Midbrain (tissue), 1 donor: ENCODE measurements at places on chromosomes 12 and 14.
A peak's percentile ranks its signal among the peaks of the same experiment; 100 is the strongest.

DNA sequence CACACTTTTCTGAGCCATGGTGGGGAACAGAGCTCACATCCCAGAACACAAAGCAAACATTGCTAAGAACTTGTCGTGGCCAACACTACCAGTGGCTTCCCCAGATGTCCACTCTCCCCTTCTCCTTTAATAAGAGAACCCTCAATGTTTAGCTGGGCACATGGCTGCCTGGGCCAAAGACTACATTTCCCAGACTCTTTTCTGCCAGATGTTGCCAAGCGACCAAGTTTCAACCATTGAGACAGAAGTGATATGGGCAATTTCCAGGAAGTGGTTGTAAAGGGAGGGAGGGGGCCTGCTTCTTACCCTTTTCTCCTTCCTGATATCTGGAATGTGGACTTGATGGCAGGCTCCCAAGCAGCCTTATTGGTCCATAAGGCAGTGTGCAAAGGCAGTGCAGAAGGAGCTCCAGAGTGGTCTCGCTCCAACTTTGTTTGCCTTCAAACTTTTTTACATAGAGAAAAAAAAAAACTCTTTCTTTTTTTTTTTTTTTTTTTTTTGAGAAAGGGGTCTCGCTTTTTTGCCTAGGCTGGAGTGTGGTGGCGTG, 24.9 kb upstream of the JDP2 start:
- no peak for DNase-seq

- DNase-seq = no peak
These were observed 49.3 kb downstream of the FOXN3 start for GRCh38 chr14:89367779-89368120.

- DNase-seq = peak; percentile 84
These were observed 40.0 kb upstream of the SRSF5 start for GRCh38 chr14:69726761-69727511.

DNA sequence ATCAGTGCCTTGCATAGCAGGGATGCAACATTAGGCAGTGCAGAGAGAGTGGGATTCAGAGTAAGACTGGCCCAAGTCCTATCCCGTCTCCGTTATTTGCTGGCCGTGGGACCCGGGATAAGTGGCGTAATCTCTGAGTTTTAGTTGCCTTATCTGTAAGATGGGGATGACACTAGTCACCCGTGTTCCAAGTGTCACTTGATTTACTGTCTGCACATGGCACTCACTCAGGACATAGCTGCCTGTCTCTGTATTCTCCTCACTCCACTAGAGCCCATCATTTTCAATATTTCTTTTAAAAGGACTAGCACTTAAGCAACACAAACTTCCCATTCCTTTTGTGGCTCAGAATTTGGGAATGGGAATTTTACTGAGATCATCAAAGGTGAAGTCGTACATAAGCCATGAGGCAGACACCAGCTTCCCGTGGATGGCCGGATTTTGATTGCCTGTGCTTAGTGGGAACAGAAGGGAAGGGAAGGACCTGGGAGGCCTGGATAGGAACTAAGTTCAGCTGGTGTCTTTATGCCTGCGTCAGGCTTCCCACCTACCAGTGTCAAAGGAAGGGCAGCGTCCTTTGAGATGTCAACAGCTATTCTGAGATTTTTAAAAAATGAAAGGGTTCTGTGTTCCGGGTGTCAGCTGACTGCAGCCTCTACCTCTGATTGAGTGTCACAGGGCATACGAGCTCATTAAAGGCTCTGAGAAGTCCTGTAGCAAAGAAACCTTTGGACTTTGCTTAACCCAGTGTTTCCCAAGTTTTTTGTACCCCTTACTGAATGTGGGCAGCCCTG, 361.4 kb downstream of the CACNA1C start:
- DNase-seq = no peak

DNA sequence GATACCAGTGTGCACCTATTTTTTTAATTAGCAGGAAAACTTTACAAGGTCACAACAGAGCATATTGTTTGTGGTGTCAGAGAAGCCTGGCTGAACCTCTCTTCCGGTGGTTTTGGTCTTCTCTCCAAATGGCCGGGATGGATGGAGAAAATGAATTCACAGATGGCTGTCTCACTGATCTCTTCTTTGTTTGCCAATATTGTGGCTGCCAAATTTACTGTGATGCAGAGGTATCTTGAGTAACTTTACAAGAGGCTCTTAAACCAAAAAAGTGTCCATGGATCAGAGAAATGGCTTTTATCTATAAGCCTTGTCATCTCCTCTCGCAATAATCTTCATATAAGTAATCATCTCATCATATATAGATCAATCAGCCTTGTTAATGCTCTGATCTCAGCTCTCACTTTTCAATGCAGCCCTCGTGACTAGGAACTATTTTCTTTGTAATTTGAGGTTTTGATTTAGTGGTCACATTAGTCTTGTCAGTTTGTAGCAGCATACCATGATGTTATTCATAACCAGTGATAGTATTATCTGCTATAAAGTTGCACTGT, 308.1 kb downstream of the EGLN3 start:
- DNase-seq = no peak

GRCh38 chr12:112809684-112810083, 18.1 kb downstream of the RPH3A start:
- DNase-seq = no peak

DNA sequence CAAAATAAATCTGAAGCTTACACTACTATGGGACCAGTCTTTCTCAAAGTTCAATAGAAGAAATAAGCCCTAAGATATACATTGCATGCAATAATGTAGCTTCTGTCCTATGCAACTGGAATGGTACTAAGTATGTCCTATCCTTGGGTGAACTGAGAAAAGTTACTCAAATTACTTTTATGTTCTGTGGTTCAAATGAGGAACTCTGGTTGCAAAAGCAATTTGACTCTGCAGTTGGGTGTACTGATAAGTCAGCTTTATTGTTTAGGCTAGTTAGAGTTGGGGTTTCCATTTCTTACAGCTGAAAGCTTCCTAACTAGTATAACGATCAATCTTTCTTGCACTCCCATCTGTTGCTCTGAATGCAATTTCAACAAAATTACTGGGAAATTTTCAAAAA, 29.2 kb downstream of the GPR135 start:
- no peak for DNase-seq

GRCh38 chr12:4353785-4354208, 25.7 kb downstream of the FGF23 start:
- DNase-seq = no peak

GRCh38 chr14:64640839-64641238, 63.4 kb upstream of the PLEKHG3 start:
- no peak for DNase-seq

DNA sequence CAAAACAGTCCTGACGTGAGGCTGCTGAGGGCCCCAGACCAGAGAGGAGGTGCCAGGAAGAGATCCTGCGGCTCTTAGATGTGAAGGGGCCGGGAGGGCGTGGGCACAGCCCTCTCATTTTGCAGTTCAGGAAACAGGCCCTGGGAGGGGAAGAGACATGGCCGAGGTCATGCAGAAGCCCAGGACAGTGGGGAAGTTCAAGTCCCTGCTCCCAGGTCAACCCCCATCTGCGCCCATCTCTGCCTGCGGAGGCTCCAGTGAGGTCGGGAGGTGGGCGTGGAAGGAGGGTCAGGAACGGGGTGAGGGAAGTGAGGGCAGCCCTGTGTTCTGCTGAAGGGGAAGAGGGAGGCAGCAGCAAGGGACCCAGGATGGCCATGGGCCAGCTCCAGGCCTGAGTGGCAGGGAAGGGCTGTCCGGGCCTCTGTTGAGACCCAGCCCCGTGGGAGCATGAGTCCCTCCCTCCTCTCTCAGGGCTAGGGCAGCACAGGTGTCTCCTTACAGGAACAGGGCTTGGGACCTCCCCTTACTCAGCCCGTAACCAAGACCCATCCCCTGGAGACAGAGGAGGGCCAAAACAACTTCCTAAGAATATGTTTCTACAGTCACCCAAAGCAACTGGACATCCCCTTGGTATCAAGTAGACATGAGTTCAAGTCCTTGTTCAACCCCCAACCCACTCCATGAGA, 90.8 kb downstream of the LGMN start:
- no peak for DNase-seq

DNA sequence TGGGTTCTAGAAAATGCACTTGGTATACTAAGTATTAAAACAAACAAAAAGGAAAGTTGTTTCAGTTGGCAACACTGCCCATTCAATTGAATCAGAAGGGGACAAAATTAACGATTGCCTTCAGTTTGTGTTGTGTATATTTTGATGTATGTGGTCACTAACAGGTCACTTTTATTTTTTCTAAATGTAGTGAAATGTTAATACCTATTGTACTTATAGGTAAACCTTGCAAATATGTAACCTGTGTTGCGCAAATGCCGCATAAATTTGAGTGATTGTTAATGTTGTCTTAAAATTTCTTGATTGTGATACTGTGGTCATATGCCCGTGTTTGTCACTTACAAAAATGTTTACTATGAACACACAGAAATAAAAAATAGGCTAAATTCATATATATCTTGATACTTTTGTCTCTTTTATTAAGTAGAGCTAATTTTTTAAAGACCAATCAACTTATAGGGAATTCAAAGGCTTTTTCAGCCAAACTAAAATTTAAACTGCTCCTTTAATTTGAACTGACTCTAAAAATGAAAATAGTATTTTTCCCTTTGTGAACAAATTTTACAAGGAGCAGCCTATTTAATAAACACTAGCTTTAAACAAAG, 2.8 kb downstream of the FOXG1 start:
- DNase-seq = no peak
